ENCODE measurements at places on chromosomes 13 and 19. TPM values are rescaled to one million over a fixed set of nuclear protein-coding genes. Genes with fewer than 3 reads are reported as not detected.
A peak's percentile ranks its signal among the peaks of the same experiment; 100 is the strongest.

Gene ZNF254
- 13.3 TPM for total RNA-seq

Gene CELF5
- 0.17 TPM for total RNA-seq

Gene FOXA3
- 1.6 TPM for total RNA-seq

Gene ZNF865
- total RNA-seq = 13.2 TPM

Gene KLF1
- 0.58 TPM for total RNA-seq

Gene CYP4F2
- total RNA-seq = not detected

- no peak for DNase-seq
- no peak overlapping the region for H3K4me3 ChIP-seq
- no peaks in the 10 kb centered on the region for H3K36me3 ChIP-seq
- peaks cover 15% of the 10 kb centered on the region for H3K4me1 ChIP-seq
Measured at GRCh38 chr13:51913421-51914136, 51.8 kb downstream of the CCDC70 start.

DNA sequence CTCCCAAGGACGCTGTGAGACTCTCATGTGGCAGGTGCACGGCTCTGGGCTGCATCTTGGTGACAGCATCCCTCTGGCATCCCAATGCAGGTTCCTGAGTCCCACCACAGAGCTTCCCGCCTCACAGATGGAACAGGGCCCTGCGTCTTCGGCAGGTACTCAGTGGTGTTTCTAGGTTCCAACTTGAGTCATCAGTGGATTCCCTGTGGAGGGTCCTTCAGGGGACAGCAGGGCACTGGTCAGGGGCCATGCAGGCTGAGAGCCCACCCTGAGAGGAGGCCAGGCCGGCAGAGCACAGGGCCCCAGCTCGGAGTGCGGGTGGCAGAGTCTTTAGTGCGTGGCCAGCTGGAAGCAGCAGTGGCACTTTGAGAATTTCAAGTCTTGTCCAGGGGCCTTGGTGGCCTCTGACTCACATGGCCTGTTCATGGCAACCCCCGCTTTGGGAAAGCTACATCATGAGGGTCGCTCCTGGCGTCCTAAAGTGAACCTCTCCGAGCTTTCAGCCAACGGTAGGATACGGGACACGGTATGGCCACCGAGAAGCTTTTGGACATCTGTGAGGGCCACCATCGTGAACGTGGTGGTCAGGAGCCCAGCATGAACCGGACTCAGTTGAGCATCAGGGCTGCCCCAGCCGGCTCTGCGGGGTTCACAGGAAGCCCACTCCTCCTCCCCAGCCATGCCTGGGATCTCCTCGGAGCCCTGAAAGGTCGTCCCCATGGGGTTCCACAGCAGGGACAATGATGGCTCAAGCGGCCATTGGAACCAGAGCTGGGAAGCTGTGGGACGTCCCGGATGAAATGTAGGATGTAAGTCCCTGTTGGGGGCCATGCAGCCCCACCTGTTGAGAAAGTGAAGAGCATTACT is 72.0 kb upstream of the MCF2L start:
- no peaks in the 10 kb centered on the region for H3K4me1 ChIP-seq
- H3K27ac ChIP-seq = no peak overlapping the region
- DNase-seq = no peak
- peaks cover 15% of the 10 kb centered on the region for H3K27me3 ChIP-seq
- H3K4me3 ChIP-seq = no peak overlapping the region
- H3K36me3 ChIP-seq = no peaks in the 10 kb centered on the region

GRCh38 chr13:40596484-40596883 is 70.0 kb downstream of the FOXO1 start:
- no peaks in the 10 kb centered on the region for H3K27me3 ChIP-seq
- DNase-seq = no peak
- no peaks in the 10 kb centered on the region for H3K36me3 ChIP-seq
- peak overlapping the region; percentile 82 for H3K27ac ChIP-seq

GRCh38 chr13:76741624-76742023 is 144.6 kb downstream of the KCTD12 start:
- no peak overlapping the region for H3K27ac ChIP-seq
- H3K36me3 ChIP-seq = no peaks in the 10 kb centered on the region
- H3K4me1 ChIP-seq = peaks cover 6% of the 10 kb centered on the region
- peaks cover 7% of the 10 kb centered on the region for H3K27me3 ChIP-seq

DNA sequence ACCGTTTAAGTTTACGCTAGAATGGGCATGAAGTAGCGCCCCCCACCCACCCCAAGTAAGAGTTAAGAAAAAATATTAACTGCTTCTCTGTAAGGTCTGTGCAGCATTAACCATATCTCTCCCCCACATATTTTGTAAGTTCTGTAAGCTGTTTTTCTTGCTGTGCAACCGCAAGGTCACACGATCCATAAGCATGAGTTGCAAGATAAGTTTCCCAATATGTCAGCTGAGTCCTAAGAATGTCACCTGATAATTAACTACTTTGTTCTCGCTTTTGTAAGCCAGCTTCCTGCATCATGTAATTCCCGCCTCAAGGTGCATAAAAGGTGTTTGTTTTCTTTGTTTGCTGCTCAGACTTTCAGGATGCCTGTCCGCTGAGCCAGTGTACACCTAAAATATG is 187.0 kb downstream of the MYO16 start:
- H3K4me1 ChIP-seq = no peaks in the 10 kb centered on the region
- no peak overlapping the region for H3K27ac ChIP-seq
- no peak for DNase-seq
- no peak overlapping the region for H3K4me3 ChIP-seq

GRCh38 chr19:38985262-38985661 is 9.7 kb upstream of the FBXO17 start:
- no peaks in the 10 kb centered on the region for H3K4me1 ChIP-seq
- H3K27me3 ChIP-seq = peaks cover 27% of the 10 kb centered on the region
- no peak for DNase-seq
- H3K4me3 ChIP-seq = no peak overlapping the region

DNA sequence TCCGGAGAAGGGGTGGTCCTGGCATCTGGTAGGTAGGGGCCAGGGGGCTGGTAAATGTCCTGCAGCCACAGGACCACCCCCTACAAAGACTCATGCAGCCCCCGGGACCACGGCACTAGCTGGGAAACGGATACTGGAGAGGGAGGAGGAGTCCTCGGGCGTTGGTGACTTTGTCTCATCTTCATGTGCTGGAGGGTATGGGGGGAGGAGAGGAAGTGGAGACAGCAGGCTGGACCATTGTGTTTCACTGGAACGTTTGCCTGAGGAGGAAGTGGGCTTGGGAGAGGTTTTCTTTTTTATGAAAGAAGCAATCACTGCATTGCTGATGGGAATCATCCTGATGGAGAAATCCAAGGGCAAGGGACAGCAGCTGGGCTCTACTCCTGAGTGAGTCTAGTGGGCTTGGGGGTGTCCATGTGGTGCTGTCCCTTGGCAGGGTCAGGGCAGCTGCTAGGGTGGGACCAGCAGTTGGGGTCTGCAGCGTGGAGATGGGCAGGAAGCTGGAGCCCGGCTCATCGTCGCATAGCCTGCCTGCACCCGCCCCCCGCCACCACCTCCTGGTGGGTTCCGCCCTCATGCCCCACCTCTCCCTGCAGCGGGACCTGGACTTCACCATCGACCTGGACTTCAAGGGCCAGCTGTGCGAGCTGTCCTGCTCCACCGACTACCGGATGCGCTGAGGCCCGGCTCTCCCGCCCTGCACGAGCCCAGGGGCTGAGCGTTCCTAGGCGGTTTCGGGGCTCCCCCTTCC is 1.7 kb upstream of the ADM5 start:
- no peak overlapping the region for H3K4me3 ChIP-seq
- H3K27ac ChIP-seq = no peak overlapping the region
- DNase-seq = no peak
- peaks cover 28% of the 10 kb centered on the region for H3K4me1 ChIP-seq
- peaks cover 11% of the 10 kb centered on the region for H3K36me3 ChIP-seq

DNA sequence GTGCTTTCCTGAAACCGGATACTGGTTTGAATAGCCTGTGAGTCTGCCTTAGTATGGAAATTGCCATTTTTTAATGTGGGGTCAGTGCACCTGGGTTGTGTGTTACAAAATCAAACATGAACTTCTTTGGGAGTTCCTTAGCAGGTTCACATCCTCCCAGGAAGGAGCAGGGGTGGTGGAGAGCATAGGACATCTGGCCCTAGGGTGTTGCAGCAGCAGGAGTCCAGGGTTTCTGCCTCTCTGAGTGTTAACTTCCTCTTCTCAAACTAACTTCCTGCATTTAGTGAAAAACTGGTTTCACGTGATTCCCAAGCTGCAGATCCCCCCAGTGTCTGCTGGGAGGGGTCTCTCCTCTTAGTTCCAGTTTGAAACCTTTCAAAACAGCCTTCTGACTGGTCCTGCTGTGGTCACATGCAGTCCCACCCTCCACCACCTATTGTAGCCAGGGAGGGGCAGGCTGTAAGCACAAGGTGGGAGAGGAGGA is 7.2 kb downstream of the RNASEH2B start:
- no peaks in the 10 kb centered on the region for H3K27me3 ChIP-seq
- H3K4me1 ChIP-seq = peaks cover 63% of the 10 kb centered on the region
- no peak for DNase-seq
- peaks cover under 1% of the 10 kb centered on the region for H3K36me3 ChIP-seq
- peak overlapping the region; percentile 25 for H3K4me3 ChIP-seq

GRCh38 chr19:13712767-13713201 is 51.5 kb upstream of the MRI1 start:
- no peak overlapping the region for H3K4me3 ChIP-seq
- peaks cover 5% of the 10 kb centered on the region for H3K36me3 ChIP-seq
- no peak overlapping the region for H3K27ac ChIP-seq
- no peaks in the 10 kb centered on the region for H3K4me1 ChIP-seq

DNA sequence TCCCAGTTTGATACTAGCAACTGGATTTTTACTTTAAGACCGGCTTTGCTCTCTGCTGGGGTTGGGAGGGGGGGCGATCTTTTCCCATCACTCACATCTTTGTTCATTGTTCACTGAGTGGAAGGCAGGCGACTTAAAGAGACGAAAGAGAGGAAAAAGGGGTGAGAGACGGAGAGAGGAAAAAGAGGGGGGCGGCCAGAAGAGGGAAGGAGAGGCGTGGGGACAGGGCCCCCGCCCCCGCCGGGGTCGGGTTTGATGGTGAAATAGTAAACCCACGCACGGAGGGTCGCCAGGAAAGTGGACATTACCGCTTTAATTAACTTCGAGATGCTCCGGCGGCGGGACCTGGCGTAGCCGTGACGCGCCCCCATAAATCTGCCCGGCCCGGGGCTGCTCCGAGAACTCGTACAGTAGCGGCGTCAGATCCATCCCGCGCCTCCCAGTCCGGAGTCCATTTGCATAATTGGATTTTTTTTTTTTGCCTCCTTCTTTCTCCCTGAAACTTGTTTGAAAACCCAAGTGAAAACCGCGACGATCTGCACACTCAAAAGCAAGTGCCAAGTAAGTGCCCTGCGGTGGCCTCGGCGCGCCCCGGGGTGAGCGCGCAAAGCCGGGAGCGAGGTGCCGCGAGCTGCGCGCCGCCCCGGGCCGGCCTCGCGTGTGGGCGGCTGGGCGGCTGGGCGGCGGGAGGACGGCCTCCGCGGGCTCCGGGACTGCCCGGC is 143.9 kb upstream of the ZNF536 start:
- H3K36me3 ChIP-seq = peaks cover 5% of the 10 kb centered on the region
- H3K4me1 ChIP-seq = peaks cover 37% of the 10 kb centered on the region
- DNase-seq = no peak
- H3K27ac ChIP-seq = no peak overlapping the region

DNA sequence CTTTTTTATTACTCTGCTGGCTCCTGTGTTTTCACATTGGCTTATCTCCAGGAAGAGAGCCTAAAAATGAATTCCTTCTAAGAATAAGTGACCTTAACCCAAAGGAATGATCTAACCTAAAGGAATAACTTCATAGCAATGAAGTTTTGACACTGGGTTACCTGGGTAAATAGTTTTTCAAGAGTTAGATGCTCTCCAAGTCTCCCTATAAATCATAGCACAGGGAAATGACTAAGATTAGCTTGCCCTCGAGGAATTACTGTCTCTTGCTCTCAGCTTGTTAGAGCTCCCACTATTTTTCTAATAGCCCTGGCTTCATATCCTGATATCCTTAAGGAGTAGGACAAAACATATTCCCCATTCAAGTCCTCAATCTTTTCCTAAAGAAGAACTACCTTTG is 66.3 kb downstream of the SPRY2 start:
- H3K27ac ChIP-seq = no peak overlapping the region
- no peaks in the 10 kb centered on the region for H3K27me3 ChIP-seq
- no peak overlapping the region for H3K4me3 ChIP-seq
- H3K36me3 ChIP-seq = no peaks in the 10 kb centered on the region

GRCh38 chr13:97215325-97215724 is 6.8 kb upstream of the MBNL2 start:
- no peak overlapping the region for H3K4me3 ChIP-seq
- no peak for DNase-seq
- no peaks in the 10 kb centered on the region for H3K27me3 ChIP-seq
- H3K4me1 ChIP-seq = peaks cover 15% of the 10 kb centered on the region

DNA sequence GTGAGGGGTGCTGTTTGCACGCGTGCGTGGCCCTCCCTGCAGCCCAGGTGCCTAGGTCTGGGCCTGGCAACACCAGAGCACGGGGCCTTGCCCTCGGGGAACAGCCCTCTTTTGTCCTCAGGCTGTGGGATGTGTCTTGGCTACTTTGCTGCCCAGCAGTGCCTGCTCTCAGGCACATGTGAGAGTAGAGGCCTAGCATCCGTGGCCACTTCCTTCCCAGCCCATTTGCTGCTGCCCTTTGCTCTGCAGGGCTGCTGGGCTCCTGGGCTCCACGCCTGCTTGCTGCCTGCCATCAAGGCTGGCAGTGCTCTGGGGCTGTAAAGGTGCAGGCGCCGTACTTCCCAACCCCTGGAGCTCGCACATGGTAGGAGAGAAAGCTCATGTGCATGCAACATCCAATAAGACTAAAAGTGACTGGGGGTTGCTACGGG is 46.6 kb downstream of the CAPN12 start:
- no peak for DNase-seq
- H3K27ac ChIP-seq = no peak overlapping the region
- H3K27me3 ChIP-seq = no peaks in the 10 kb centered on the region
- H3K4me3 ChIP-seq = no peak overlapping the region
- no peaks in the 10 kb centered on the region for H3K36me3 ChIP-seq
- peaks cover 46% of the 10 kb centered on the region for H3K4me1 ChIP-seq

GRCh38 chr13:67410645-67411044 is 180.5 kb upstream of the PCDH9 start:
- no peak overlapping the region for H3K27ac ChIP-seq
- H3K36me3 ChIP-seq = no peaks in the 10 kb centered on the region
- H3K4me1 ChIP-seq = no peaks in the 10 kb centered on the region
- H3K27me3 ChIP-seq = no peaks in the 10 kb centered on the region
- no peak for DNase-seq

DNA sequence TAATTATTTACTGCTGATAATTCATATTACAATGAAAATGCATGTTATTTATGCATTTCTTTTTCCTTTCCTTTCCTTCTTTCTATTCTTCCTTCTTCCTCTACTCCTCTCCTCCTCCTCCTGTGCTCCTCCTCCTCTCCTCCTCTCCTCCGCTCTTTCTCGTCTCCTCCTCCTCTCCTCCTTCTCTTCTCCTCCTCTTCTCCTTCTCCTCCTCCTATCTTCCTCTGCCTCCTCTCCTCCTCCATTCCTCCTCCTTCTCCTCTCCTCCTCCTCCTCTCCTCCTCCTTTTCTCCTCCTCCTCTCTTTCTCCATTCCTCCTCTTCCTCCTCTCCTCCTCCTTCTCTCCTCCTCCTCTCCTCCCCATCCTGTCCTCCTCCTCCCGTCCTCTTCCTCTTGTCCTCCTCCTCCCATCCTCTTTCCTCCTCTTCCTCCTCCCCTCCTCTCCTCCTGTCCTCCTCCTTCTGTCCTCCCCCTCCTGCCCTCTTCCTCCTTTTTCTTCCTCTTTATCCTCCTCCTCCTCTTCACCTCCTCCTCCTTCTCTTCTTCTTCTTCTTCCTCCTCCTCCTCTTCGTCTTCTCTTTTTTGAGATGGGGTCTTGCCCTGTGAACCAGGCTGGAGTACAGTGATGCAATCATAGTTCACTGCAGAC is 14.7 kb downstream of the ADGRE2 start:
- no peak overlapping the region for H3K4me3 ChIP-seq
- peaks cover 19% of the 10 kb centered on the region for H3K27me3 ChIP-seq
- H3K4me1 ChIP-seq = no peaks in the 10 kb centered on the region
- no peak overlapping the region for H3K27ac ChIP-seq

- peaks cover 4% of the 10 kb centered on the region for H3K36me3 ChIP-seq
- peak overlapping the region; percentile 95 for H3K4me3 ChIP-seq
- peaks cover 64% of the 10 kb centered on the region for H3K4me1 ChIP-seq
- no peaks in the 10 kb centered on the region for H3K27me3 ChIP-seq
Measured at GRCh38 chr13:28138756-28139470, 568 bp downstream of the PAN3 start.
